ENCODE measurements at places on chromosomes 11 and 22.

GRCh38 chr22:43990044-43990443, 34.1 kb upstream of the PARVB start:
- no peak for DNase-seq

- DNase-seq, result peak; percentile 26
Measured at GRCh38 chr22:41746567-41747400, 47.5 kb downstream of the MEI1 start.

DNA sequence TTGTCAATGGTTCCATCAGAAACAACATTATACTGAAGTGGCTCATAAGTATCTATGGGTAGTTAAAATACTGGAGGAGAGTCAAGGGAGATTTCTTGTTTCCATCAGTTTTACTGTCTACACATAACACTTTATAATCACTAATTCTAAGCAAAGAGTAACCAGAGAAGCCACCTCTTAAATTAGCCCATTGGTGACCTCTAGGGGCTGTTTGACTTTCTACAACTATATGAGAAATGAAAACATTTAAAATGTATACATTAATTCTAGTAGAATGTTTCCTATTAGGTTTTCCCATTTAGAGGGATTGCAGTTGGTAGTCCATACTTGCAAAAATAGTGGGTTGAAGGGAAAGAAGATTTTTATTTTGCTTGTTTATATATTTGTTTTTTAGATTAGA, 504.3 kb downstream of the FAM181B start:
- no peak for DNase-seq

- no peak for DNase-seq
Measured at GRCh38 chr11:8941341-8942103, 1.3 kb downstream of the ASCL3 start.

DNA sequence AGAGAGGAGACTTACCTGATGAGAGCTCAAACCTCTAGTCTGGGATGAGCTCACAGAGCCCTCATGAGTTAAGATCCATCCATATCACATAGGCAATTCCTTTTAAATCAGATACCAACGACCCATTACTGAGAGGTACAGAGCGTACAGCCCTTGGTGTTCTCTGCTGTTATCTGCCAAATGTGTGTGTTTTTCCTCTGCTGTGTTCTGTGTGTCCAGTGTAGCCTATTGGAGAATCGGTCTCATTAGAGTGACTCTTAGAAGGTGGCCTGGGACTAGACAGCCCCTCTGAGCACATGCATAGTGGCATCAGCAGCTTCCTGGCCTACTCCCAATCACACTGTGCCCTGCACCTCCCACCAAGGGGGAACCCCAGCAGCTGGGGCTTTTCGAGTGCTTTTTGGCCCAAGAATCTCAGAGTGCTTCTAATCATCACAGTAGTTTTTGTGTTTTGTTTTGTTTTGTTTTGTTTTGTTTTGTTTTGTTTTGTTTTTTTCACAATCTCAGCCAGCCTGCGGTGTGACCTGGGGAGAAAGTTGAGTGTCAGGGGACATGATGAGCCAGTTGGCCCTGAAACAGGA, 25.4 kb downstream of the TP53AIP1 start:
- no peak for DNase-seq

DNA sequence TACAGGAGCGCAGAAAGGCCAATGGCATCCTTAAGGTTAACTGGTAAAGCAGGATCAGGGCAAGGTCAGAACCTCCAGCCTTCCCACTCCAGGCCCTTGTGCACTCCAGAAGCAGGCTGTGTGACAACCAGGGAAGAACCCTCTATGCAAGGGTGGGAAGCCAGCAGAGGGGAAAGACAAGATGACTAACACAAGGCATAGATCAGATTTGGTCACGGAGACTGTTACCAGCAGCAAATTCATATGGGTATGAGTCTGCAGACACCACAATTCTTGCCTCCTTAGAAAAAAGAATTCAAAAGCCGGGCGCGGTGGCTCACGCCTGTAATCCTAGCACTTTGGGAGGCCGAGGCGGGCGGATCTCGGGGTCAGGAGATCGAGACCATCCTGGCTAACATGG, 39.8 kb upstream of the MTNR1B start:
- DNase-seq, result no peak

DNA sequence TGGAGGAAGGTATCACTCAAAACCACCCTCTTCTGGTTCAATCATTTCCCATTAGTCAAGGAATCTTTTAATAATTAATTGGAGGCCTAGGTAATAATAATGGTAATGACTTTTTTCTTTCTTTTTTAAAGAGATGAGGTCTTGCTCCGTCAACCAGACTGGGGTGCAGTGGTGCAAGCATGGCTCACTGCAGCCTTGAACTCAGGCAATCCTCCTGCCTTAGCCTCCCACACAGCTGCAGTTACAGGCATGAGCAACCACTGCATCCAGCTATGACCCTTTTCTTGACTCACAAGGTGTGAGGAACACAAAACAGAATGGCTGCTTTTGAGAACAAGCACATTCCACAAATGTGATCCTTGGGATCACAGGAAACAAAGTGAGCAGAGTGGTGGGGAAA, 3.6 kb downstream of the POLDIP3 start:
- no peak for DNase-seq

DNA sequence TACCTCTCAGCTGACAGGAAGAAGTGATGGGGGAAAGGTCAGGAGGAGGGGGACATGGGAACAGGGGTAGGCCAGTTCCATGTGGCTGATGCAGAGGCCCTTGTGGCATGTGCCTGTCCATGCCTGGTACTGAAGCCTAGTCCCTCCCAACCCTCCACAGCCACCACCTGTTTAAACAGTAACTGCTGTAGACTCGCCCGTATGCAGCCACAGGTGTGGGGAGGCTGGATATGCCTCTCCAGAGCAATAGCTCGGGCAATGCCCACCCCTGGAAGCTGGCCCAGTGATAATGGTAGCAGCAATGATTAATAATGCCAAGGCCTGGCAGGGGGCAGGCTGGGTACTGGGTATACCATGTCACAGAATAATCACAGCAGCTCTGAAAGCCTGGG, 2.3 kb downstream of the SMTN start:
- no peak for DNase-seq

- DNase-seq, result peak; percentile 26
Measured at GRCh38 chr22:20979243-20979809, 2.8 kb upstream of the LZTR1 start.

- DNase-seq, result no peak
Measured at GRCh38 chr11:130413405-130414106, 14.9 kb downstream of the ADAMTS8 start.

Measured in stimulated activated CD8-positive, alpha-beta memory T cell treated with anti-CD3 and anti-CD28 coated beads, Interleukin-4, amount 100 ng/mL, for 1 hour (primary cell).